ENCODE measurements at places on chromosomes 16 and 17. TPM values are rescaled to one million over a fixed set of nuclear protein-coding genes. Genes with fewer than 3 reads are reported as not detected.

- DNase-seq, result no peak
Observed at GRCh38 chr17:59561042-59561441, 4.4 kb upstream of the DHX40 start.

- DNase-seq, result no peak
Observed at GRCh38 chr16:88831838-88832237, 20.1 kb upstream of the APRT start.

DNA sequence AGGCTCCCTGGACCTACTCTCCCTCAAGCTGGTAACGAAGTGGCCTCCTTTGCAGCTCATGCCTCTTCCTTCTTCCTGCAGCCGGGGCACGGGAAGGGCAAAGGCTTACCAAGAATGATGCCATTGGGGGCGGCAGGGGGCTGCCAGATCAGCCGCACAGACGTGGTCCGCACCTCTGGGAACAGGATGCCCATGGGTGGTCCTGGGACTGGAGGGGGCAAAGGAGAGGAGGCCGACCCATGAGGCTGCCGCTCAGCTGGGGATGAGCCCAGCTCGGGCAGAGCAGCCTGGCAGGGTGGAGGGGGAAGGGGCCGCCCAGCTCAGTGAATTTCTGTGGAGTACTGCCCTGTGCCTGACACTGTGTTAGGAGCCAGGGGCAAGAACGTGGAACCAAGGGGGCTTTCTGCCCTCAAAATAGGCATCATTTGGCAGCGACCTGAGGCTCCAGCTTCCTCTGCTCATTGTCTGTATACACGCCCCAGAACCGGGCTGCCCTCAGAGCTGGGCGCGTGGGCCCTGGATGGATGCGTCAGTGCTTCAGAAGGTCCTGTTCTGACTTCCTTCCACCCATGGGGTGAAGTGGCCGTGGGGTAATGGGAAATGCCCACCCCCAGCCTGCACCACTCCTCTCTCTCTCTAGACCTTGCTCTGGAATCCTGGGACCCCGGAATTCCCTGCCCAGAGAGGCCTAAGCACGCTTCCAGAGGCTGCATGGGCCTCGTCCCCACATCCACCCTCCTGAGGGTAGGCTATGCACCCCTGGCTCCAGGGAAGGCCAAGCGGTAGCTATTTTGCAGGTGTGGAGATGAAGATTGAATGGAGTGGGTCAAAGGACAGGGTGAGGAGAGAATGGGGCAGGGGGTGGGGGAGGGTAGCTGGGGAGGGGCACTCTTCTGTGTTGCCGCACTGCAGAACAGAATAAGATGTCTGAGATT, 79.8 kb upstream of the CDC42EP4 start:
- no peak for DNase-seq

GRCh38 chr17:81394921-81395599, at the start of gene BAHCC1:
Gene BAHCC1, plus strand, starts transcription at chr17:81395457. Its CDS starts 4,283 bp downstream, at chr17:81399740.
- DNase-seq, result peak; percentile 99

Gene CCT6B
- total RNA-seq, result 0.59 TPM

Gene CIAO3
- 48.5 TPM for total RNA-seq
